Kidney tubule cell (primary cell): ENCODE measurements at places on chromosomes 4 and X.

DNA sequence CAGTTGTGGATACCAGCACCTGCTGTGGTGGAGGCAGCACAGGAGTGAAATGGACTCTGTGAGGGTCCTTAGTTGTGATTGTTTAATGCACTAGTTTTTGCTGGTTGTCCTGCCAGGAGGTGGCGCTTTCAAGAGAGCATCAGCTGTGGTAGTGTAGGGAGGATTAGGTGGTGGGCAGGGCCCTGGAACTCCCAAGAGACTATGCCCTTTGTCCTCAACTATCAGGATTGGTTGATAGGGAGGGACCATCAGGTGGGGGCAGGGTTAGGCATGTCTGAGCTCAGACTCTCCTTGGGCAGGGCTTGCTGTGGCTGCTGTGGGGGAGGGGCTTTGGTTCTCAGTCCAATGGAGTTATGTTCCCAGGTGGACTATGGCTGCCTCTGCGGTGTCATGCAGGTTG is 121.9 kb downstream of the RRAGB start:
- DNase-seq, result no peak

GRCh38 chr4:145044341-145044740 is 53.7 kb downstream of the ANAPC10 start:
- peak; percentile 38 for DNase-seq

DNA sequence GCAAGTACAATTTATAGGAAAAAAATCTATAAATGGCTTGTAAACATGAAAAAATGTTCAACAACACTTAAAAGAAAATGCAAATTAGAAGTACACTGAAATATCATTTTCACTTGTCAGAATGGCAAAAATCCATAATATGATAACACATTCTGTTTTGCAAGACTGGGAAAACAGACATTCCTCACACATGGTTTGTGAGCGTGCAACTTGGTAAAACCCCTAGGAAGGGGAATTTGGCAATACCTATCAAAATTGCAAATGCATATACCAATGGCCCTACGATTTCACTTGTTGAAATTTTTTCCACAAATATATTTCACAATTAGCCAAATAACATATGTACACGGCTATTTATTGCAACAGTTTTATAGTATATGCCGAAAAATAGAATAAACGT is 31.4 kb downstream of the TBC1D9 start:
- DNase-seq, result no peak

GRCh38 chrX:41152221-41152620 is 67.0 kb downstream of the USP9X start:
- no peak for DNase-seq

DNA sequence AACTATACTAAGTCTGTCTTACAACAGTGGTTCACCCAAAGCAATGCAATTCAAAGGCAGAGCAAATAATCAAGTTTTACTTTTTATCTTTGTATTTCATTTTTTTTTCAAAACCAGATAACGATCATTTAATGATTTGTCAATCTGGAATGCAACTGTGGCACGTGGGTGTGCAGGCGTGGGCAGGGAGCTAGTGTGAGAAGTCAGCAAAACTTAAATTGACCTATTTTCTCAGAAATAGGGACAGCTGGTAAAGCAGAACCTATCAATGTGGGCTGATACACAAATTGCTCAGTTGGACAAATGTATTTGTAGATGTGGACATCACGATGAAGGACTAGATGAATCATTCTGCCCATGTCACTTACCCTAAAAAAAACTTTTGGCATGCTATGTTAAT is 105.6 kb downstream of the CBLL2 start:
- no peak for DNase-seq
